ENCODE measurements at places on chromosomes 5 and 9.

- no peak for DNase-seq
These were observed 613.0 kb upstream of the WWC1 start for GRCh38 chr5:167678481-167678880.

GRCh38 chr5:156888520-156888919 lies 38.4 kb downstream of the PPP1R2B start:
- DNase-seq = no peak

DNA sequence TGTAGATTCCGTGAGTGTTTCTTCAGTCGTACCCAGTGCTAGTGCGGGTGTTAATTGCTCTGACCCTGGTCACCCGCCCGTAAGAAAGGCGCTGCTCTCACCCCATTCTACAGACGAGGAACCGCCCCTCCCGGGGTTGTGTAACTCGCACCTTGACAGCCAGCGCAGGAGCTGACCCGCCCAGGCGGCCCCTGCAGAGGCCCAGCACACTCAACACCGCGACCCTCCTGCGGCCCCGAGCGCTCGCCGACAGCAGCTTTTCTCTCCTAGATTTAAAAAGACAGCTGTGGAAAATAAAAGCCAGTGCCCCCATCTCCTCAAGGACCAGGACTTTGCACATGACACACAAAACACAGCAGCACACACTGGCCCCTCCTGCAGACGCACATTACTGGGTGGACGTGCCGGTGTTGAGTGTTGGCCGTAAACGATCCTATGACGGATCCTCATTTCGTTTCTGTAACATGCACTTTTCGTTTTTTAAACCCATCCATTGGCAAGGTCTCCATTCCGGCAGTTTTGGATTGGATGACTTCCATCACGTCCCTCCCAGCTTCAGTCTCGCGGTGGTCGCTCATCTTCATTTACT lies 22.9 kb downstream of the OR2V2 start:
- no peak for DNase-seq

- DNase-seq = no peak
These were observed 144.2 kb downstream of the PCSK1 start for GRCh38 chr5:96288845-96289185.

DNA sequence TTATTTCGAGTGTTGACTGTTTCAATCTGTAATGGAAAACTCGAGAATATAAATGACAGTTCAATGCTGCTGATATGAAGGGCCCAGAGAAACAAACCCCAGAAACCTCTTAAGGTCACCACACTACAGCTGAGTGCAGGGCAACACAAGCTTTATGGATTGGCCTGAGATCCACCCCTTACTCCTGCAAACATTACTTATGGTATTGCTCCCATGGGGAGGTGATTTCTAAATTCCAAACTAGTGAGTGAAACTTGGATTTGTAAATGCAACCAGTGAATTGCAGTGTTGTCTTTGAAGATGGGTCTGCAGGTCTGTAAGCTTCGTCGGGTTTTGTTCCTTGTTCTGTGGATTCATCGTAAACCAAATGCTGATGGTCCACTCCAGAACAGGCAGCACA lies 85.4 kb downstream of the NTRK2 start:
- DNase-seq = no peak

DNA sequence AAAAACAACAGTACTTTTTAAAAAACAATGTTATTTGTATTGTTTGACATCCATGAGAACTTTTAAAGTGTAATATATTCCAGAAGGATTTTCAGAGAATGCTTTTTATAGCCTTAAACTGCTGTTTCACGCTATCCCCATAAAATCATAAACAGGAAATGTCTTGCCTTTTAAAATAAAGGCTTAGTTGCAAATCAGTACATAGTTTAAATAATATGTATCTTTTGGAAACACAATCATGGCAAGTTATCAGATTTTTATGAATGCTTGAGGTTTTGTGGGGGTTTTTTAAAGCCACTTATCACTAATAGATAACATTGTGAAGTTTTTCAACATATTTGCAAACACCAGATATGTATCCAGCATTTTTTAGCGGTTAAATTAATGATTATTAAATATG lies 37.2 kb upstream of the F2RL2 start:
- DNase-seq = no peak

Data from stimulated activated CD4-positive, alpha-beta T cell treated with anti-CD3 and anti-CD28 coated beads, Interleukin-1b, Interleukin-23, amount 100 ng/mL, for 1 hour (primary cell).